ENCODE measurements at places on chromosomes 16 and 17. TPM values are rescaled to one million over a fixed set of nuclear protein-coding genes. Genes with fewer than 3 reads are reported as not detected.

DNA sequence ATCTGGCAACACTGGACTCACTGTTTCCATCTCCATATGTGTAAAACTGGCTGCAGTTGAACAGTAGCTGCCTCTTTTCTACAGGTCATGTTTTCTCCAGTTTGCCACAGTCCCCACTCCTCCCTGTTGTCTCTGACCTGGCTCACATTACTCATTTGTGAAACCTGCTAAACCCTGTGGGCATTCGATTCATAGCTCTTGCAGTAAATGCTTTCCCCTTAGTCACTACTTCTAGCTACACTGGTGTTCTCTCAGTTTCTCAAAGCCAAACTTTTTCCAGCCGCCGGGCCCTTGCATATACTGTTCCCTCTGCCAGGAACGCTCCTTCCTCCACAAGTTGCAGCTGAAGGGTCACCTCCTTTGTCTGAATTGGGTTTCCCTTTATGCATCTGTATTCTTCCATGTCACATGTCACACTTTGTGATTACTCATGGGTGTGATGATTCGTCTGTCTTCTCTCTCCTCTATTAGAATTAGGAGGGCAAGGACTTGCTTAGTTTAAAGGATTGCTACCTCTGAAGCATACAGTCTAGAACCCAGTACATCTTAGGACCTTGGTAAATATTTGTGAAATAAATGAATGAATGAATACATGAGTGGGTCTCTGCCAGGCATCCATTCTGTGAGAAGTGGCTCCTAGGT lies 15.0 kb upstream of the MT4 start:
- DNase-seq, result no peak

DNA sequence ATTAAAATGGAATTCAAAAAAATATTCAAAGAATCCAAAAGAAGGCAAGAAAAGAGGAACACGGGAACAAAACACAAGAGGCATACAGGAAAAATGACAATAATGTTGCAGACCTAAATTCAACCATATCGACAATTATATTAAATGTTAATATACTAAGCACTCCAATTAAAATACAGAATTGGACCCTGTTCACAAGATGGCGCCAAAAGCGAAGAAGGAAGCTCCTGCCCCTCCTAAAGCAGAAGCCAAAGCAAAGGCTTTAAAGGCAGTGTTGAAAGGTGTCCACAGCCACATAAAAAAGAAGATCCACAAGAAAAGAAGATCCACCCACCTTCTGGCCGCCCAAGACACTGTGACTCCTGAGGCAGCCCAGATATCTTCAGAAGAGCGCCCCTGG lies 6.3 kb upstream of the XAF1 start:
- DNase-seq, result no peak

- DNase-seq, result no peak
Measured at GRCh38 chr16:72956124-72957064, 91.5 kb downstream of the ZFHX3 start.

DNA sequence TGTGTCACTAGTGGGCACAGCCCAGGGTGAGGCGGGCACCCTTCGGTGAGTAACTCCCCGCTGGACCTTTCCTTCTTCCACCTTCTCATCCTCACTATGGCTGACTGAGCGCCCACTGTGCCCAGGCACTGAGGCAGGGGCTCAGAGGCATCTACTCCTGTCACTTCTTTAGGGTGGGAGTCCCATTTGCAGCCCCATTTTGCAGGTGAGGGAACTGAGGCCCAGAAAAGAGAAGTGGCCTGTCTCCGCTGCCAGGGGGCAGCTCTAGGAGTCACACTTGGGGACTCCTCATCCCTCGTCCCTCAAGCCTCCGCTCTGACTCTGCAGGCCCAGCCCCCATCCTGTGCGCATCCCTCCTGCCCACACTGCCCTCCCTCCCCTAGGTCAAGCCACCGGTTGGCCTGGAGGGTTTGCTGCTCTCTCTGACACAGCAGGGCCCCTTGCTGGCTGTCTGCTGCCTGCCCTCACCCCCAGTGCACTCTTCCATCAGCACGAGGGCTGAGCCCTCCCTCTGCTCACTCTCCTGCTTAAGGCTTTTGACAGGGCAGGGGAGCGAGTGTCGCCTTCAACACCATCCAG lies 62.4 kb downstream of the CNGB1 start:
- no peak for DNase-seq

Gene EPOP
- total RNA-seq, result 3.9 TPM

Gene MYOCD
- 36.0 TPM for total RNA-seq

Gene NT5C3B
- total RNA-seq, result 42.1 TPM

Measured in left cardiac atrium (tissue), 4 donors.